ENCODE measurements at places on chromosomes 13 and 19.
A peak's percentile ranks its signal among the peaks of the same experiment; 100 is the strongest.

GRCh38 chr19:1651568-1652291 lies 685 bp downstream of the TCF3 start:
- peak; percentile 70 for DNase-seq

DNA sequence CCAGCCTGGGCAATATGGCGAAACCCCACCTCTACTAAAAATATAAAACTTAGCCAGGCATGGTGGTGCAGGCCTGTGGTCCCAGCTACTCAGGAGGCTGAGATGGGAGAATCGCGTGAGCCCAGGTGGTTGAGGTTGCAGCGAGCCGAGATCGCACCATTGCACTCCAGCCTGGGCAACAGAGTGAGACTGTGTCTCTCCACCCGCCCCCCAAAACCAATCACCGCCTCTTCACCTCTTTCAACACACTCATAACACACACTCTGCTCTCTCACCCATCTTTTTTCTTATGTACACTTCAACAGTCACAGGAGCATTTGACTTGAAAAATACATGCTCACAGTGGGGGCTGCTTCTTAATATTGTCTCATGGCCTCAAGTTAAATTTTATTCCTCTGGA lies 76.8 kb downstream of the ESD start:
- DNase-seq = no peak

DNA sequence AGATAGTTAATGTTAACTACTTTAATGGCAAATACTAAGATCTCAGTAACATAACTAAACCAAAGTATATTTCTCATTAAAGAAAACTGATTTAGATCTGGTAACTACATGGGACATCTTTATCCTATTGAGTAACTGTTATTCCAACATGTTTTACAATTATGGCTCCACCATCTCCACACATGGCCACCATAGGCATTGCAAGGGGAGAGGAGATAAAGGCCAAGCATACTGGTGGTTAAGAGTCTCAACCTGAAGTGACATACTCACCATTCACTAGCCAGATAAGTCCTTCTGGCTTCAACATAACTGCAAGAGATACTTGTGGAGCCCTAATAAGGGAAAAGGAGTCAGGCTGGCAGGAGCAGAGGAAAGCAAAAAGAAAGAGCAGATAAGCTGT lies 1586.4 kb upstream of the SPRY2 start:
- DNase-seq = peak; percentile 4

DNA sequence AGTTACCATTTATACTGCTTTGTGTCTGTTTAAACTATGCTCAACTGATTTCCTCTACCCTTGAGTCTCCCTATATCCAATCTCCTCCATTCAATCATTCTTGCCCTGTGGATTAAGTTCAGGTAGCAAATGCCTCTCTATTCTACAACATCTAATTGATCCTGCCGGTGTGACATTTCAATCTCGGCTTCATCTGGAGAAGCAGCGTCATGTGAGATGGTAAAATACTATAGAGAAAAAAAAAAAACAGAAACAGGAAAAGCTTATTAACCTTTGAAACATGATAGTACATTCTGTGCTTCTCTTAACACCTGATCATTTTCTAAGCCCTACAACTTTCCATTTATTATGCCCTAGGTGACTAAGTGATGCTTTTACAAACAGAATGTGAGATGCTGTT lies 89.4 kb downstream of the KCTD12 start:
- DNase-seq = no peak

DNA sequence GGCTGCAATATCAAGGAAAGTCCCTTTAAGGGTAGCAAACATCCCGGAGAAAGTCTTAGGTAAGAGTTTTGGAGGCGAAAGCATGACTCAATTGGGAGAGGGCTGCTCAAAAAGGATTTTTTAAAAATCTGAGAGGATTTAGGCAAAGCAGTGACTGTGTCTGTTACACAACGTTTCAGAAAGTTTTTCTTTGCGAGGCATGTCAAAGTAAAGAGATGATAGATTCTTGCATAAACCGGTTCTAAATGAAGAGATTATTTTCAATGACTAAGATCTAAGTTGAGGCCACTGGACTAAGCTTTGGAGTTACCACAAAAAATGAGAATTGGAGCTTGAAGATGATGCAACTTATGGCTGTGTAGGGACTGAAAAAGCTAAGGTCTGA lies 43.7 kb upstream of the ENOX1 start:
- DNase-seq = peak; percentile 48

GRCh38 chr19:1807695-1808394 lies 4.2 kb downstream of the ATP8B3 start:
- DNase-seq = no peak

DNA sequence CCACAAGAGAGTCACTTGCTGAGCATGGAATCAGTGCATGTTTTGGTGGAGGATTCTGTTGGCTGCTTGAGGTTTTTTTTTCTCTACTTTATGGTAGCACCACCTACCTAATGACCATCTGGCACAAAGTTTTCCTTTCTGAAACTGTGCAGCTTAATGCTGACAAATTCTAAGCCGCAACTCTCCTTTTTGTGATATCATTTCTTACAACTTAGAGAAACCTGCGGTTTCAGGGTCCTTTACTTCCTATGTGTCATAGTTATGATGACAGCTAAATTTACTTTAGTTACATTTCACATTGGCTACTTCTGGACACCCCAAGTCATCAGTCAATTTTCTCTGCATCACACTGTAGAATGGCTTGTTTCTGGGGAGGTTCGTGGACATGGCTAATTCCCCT lies 115.4 kb upstream of the TMTC4 start:
- DNase-seq = peak; percentile 6

DNA sequence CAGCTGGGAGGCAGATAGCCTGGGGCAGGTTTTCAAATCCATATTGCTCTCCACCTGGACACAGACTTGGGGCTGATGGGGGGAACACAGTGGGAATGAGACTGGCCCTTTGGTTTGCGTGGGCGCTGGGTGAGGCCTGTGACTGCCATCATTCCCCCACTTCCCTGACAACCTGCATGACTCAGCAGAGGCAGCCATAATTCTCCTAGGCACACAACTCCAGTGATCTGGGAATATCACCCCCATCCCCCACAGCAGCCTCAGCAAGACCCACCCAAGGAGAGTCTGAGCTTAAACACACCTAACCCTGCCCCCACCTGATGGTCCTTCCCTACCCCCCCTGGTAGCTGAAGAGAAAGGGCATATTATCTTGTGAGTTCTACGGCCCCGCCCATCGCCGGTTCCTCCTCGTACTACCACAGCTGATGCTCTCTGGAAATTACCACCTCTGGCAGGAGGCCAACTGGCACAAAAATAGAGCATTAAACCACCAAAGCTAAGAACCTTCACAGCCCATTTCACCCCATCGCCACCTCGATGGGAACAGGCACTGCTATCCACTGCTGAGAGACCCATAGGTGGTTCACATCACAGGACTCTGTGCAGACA lies 71.0 kb downstream of the RNF17 start:
- DNase-seq = peak; percentile 66

- DNase-seq = peak; percentile 80
Measured at GRCh38 chr13:48624858-48625257, 28.9 kb upstream of the CYSLTR2 start.

GRCh38 chr13:85806553-85807175 lies 7.4 kb upstream of the SLITRK6 start:
- peak; percentile 85 for DNase-seq

DNA sequence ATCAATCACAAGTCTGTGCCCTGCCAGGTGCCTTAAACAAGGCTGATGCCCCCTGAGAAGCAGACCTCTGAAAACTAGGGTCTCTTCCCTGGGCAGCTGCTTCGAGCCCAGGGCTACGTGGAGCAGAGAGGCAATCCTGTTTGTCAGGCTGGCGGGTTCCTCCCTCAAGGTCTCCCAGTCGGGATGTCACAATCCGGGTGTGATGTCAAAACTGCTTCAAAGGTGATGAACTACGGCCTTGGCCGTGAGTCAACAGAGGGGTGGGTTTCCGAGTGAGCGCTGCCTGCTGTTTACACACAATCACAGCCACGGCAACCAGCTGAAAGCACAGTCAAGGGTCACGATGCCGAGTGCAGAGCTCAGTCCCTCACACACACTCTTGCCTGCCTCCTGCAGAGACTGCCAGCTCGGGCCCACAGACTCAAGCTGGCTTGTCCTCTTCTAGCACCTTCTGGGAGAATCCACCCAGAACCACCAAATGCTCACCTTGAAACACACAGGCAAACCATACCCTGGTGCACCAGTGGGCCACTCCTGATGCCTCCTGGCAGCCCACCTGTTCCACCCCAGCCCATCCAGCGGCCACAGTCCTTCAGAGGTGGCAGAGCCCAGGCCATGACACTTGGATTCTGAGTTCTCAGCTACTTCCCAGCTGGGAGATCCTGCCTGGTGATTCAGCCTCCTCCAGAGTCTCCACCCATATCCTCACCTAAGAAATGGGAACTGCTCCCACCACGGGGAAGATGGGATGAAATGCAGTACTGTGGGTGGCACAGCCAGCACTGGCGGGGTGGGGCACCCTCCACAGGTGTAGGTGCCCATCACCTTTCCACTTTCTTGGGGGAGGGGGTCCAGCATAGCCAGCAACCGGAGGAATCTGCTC lies 6.8 kb downstream of the ELL start:
- no peak for DNase-seq

- no peak for DNase-seq
Measured at GRCh38 chr19:19335408-19336158, 15.0 kb downstream of the MAU2 start.

- peak; percentile 81 for DNase-seq
Measured at GRCh38 chr19:18349524-18350128, 9.2 kb downstream of the PGPEP1 start.

- no peak for DNase-seq
Measured at GRCh38 chr19:48756686-48757085, 1.4 kb downstream of the FGF21 start.

DNA sequence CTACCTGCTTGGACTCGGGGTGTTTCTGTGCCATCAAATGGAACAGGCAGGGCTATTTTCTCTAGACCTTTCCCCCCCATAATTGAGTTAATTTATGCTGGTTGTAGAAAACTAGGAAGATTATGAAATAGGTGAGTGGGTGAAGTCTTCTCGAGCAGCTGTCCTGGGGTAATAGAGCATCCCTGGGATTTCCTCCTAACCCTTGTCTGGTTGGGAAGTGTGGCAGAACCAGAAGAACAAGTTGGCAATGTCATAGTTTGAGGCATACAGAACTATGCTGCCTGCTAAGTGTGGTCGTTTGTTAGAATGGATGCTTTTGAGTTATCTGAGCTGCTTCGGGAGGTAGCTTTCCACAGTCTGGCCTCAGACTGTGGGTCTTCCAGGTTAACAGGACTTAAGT lies 3.7 kb downstream of the GATAD2A start:
- DNase-seq = no peak

DNA sequence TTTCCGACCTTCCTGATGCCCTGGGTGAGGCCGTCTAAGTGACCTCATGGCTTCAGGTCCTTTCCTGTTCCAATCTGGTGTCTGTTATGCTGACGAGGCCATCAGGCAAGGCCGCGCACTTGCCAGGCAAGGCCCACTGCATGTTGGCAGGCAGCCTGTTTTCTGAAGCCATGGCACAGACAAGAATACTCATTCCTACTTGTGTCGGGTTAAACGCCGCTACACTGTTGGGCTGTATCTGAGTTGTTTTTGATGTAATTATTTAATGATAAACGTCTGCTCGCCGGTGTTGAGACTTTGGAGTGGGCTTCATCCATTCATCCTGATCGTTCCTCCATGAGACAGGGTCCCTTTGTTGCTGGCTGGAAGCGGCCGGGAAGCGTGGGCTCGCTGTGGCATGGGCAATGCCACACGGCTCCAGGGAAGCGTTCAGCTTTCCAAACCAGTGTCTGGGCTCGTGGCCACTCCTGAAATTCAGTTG lies 92.1 kb downstream of the ATP11A start:
- DNase-seq = no peak

GRCh38 chr13:73055813-73056564 lies 2.8 kb upstream of the KLF5 start:
- DNase-seq = no peak

GRCh38 chr13:50129706-50130122 lies 114.5 kb downstream of the KCNRG start:
- no peak for DNase-seq

DNA sequence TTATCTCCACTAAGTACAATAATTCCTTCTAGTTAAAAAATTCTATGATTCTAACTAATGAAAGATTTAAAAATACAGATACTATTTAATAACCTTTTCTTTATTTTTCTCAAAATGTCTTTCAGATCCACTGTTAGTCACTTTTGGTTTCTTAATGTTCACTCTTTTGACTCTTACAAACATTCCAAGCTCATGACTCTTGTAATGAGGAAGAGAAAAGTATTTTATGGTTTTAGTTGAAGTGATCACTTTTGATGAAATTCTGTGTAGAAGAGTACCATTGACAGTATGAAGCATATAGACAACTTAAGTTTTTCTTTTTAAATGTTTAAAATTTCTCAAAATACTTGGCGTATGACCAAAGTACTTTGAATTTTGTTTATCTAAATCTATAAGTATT lies 27.8 kb downstream of the COG3 start:
- DNase-seq = no peak

- no peak for DNase-seq
Measured at GRCh38 chr19:728011-728410, 19.3 kb downstream of the PALM start.

GRCh38 chr13:50131920-50132903 lies 117.0 kb downstream of the KCNRG start:
- no peak for DNase-seq

DNA sequence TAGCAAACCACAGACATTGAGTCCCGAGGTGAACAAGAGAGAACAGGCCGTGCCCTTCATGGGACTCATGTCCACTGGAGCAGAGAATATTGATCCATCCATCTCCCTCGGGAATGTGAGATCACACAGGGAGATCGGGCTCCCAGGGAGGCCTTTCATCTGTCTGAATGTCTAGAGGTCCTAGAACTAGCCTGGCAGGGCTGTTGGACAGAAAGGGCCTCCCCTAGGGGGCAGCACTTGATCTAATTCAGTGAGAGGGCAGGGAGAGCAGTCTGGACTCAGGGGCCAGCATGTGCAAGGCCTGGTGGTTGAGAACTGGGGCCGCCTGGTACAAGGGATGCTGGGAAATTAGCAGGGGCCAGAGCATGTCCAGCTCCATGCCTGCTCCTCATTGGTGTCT lies 4.3 kb downstream of the RUVBL2 start:
- peak; percentile 84 for DNase-seq

GRCh38 chr13:105462098-105462497 lies 1073.4 kb downstream of the EFNB2 start:
- DNase-seq = no peak

GRCh38 chr19:821825-822503 lies at the start of gene PLPPR3:
TSS of gene PLPPR3 (minus strand) at chr19:821955. CDS start at chr19:821559, 396 bp downstream.
- DNase-seq = no peak

- peak; percentile 66 for DNase-seq
Measured at GRCh38 chr13:29185926-29186325, 365.8 kb downstream of the MTUS2 start.

DNA sequence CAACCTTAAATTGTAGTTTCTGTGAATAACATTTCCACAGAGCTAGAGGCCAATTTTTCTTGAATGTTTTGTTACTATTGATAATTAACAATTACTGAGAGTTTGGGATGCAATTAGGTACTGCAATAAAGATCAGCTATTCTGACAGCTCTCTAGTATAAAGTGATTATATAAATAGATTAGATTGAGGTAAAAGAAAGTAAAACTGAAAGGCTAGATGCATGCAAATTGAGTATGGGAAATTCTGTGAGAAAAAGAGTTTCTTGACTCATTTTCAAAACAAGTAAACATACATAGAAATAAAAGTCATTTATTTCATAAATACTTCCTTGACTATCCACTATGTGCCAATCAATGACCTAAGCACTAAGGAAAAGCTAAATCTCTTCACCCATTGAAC lies 1087.5 kb upstream of the ATXN8OS start:
- no peak for DNase-seq

GRCh38 chr13:64347664-64348063 lies 2882.5 kb downstream of the PCDH9 start:
- DNase-seq = no peak

- no peak for DNase-seq
Measured at GRCh38 chr19:6216236-6216995, 63.4 kb downstream of the MLLT1 start.

GRCh38 chr19:4507150-4507452 lies 11.2 kb downstream of the PLIN4 start:
- DNase-seq = no peak
